ENCODE measurements at places on chromosomes 5 and 9.

DNA sequence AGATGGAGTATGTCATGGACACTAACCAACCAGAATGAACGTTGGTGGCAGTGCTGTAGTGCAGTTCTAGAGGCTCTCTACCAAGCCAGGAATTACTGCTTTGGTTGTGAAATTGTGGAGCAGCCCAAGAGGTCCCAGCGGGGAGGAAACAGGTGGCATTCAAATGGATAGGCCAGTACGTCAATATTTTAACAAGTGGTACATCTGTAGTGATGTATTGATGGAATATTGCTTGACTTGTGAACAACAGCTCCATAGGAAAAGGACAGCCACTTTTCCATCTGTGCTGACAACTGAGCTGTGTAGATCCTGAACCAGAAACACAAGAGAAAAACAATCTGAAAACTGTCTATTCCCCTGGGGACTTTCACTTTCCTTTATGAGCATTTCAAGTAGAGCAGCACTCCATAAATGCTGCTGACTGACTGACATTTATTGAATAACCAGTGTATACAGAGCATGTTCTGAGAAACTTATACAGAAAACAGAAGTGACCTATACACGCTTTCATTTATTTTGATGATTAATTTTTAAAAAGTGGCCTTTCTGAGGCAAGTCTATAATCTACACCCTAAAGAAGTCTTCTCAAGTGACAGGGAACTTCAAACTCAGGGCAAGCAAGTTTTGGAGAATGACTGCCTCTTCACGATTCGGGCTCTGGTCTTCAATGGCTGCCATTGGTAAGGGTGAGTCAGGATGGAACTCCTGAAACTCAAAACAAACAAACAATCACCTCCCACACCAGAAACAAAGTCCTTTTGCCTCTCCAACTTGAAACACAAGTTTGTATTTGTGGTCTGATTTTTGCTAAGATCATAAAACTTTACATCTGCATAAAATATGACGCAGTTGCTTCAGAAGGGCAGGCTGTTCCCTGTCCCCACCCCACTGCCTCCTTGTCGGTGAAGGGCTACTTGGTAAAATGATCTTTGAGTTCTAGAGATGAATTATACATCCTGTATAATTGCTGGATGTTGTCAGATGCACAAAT is 362.4 kb downstream of the NDUFS4 start:
- DNase-seq: no peak

GRCh38 chr9:100222674-100223073 is 123.6 kb downstream of the INVS start:
- peak; percentile 60 for DNase-seq

- DNase-seq: no peak
Measured at GRCh38 chr9:92180002-92180400, 64.8 kb upstream of the SPTLC1 start.

- DNase-seq: no peak
Measured at GRCh38 chr5:165836046-165836445, 2330.6 kb downstream of the MAT2B start.

DNA sequence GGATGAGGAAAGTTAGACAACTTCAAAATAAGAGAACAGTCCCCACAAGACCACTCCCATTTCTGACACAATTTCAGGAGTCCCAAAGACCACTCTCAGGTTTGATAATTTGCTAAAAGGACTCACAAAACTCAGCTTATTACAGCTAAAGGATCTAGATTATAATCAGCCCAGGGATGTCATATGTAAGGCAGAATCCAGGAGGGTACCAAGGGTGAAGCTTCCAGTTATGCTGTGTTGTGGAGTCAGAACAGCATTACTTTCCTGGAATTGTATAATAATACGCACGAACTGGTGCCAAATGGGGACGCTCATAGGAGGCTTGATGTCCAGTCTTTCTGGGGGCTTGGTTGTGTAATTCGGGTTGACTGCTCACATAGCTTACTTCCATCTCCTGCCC is 55.4 kb downstream of the SLC27A6 start:
- DNase-seq: no peak

- DNase-seq: no peak
Measured at GRCh38 chr5:40549616-40550015, 130.1 kb upstream of the PTGER4 start.

- no peak for DNase-seq
Measured at GRCh38 chr9:33248606-33249005, 8.6 kb downstream of the SPINK4 start.

- no peak for DNase-seq
Measured at GRCh38 chr5:66945389-66946349, 250.9 kb downstream of the CD180 start.

- no peak for DNase-seq
Measured at GRCh38 chr5:144318011-144318410, 147.3 kb downstream of the KCTD16 start.

DNA sequence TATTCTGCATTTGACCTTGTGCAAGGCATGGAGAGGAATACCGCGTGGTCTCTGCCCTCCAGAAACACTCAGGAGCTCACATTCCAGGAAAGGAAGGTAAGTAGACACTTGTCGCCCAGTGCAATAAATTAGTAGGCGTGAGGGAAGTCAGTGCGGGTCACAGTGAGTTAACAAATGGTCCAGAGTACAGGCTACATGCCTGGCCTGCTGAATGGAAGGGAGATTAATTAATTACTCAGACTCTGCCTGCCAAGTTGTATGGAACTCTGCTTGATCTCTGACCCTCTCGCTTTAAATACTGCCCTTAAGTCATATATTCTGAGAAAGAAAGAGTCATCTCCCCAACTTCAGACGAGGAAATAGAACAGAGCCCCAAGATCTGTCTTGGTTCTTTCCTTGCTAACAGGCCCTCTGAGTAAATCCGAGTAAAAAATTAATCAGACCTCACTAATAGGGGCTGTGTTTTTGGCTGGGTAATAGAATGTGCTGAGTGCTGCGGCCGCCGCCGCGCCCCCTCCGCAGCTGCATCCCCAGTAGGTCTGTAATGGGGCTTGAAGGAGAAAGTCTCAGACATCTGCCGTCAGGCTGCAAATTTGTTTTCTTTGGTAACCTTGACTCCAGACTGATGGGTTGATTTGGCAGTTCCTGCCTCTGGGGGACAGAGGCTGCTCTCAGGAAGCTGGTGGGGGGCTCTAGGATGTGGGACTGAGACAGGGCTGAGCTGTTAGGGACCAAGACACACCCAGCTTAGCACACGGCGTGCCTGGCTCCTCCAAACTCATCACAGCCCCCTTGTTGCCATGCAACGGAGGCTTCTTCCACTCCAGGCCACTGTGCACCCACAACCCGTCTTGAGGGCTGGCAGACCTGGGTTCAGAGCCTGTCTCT is 144.4 kb downstream of the NSG2 start:
- DNase-seq: no peak

GRCh38 chr5:172007175-172008110 is 1.0 kb upstream of the FBXW11 start:
- no peak for DNase-seq

- DNase-seq: no peak
Measured at GRCh38 chr5:133959643-133960042, 8.8 kb downstream of the C5orf15 start.

GRCh38 chr9:109401169-109401989 is 80.5 kb upstream of the EPB41L4B start:
- peak; percentile 71 for DNase-seq

DNA sequence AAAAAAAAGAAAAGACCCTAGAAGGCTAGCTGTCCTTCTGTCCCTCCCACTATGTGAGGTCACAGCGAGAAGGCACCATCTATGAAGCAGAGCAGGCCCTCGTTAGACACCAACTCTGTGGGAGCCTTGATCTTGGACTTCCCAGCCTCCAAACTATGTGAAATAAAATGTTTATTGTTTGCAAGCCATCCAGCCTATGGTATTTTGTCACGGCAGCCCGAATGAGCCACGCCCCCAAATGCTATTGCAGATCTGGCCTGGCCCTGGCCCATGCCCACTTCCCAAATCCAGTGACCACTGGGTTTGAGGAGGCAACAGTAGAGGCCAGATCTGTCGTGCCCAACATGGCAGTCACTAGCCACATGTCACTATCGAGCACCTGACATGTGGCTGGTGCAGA is 10.8 kb downstream of the STK10 start:
- DNase-seq: no peak

- no peak for DNase-seq
Measured at GRCh38 chr5:39187831-39188731, 31.3 kb downstream of the FYB1 start.

- peak; percentile 57 for DNase-seq
Measured at GRCh38 chr9:109166771-109167601, at the start of gene FRRS1L. TSS of gene FRRS1L (minus strand) at chr9:109167249. CDS start at chr9:109167138, 111 bp downstream.

DNA sequence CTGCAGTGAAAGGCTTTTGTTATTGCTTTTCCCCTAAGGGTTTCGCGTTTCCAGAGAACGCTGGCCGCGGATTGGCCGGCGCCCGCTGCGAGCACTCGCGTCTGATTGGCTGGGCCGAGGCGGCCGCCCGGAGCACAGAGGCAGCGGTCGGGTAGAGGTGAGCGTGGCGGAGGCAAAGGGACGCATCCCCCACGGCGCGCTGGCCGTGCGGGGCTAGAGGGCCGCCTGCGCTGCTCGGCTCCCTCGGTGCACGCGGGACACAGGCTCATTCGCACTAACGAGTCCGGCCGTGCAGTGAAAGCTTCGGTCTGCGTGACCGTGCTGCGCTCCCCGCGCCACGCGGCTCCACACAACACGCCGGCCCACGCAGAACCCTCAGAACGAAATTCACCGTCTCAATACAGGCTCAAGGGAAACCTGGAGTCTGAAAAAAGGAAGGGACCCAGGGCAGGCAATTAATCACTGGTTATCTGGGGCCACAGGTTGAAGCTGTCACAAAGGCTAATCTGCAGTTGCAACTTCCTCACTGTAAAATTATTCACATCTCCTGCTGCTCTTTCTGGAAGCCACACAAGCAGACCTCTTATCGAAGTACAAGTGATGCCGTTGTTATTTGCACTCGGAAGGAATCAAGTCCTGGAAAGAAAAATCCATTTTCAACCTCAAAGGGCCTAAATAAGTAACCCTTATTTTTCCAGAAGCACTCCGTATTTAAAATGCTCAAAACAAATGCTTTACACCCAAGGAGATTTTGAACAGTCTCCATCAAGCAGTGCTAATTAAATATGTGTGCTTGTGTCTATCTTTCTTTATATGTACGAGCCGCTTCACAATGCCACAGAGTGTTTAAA is 94.6 kb downstream of the ZNF608 start:
- DNase-seq: peak; percentile 95

- DNase-seq: no peak
Measured at GRCh38 chr5:43427306-43427705, 15.1 kb upstream of the CCL28 start.

GRCh38 chr5:57527870-57528269 is 45.3 kb upstream of the ACTBL2 start:
- no peak for DNase-seq

- no peak for DNase-seq
Measured at GRCh38 chr9:129994882-129995281, 48.1 kb downstream of the FNBP1 start.

- no peak for DNase-seq
Measured at GRCh38 chr5:81748556-81748955, 2.3 kb downstream of the SSBP2 start.

DNA sequence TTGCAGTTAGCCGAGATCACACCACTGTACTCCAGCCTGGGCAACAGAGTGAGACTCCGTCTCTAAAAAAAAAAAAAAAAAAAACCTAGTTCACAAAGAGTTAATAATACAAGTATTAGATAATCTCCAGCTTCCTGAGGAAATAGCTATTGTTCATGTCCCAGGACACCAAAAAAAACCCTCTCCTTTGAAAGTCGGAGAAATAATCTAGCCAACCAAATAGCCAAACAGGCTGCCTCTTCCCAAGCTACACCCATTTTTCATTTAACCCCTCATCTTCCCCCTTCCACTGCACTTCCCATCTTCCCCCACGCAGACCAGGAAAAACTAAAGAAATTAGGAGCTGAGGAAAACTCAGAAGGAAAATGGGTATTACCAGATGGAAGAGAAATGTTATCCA is 23.6 kb downstream of the CNOT8 start:
- no peak for DNase-seq

DNA sequence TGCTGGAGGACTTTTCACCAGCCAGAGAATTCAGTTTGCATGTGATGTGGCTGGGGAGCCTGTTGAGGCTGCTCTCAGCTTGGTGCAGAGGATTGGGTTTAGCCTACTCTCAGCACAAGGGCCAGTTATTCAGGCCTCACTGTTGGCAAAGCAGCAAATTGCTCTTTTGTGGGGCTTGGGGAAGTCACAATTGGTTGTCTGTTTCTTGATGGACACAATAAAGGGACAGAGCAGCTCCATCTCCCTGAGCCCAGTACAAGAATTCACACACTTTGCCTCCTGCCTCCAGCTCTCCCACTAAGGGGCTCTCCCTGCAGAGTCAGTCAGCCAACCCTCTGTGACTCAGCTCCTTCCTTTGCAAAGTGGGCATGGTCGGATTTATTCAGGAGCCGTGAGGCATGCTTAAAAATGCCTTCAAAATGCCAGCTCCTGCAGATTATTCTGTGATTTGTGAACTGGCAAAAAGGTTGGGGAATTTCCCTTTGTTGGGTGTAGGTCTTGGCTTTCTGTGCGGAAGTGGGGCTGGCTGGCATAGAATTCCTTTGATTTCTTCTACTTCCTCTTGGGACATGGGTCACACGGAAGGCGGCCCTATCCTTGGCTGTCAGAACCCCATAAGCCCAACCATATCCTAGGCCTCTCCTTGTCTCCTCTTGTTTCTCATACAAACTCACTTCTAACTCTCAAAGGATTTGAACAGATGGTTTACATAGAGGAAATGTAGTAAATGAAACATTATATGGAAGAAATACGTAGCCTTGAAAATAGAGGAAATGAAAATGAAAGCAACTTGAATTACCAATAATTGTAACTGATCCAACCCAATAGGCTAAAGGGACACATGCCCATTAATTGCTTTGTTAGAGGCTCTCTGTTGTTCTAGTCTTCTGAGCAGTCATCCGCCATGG is 118.7 kb upstream of the CD180 start:
- DNase-seq: peak; percentile 49

DNA sequence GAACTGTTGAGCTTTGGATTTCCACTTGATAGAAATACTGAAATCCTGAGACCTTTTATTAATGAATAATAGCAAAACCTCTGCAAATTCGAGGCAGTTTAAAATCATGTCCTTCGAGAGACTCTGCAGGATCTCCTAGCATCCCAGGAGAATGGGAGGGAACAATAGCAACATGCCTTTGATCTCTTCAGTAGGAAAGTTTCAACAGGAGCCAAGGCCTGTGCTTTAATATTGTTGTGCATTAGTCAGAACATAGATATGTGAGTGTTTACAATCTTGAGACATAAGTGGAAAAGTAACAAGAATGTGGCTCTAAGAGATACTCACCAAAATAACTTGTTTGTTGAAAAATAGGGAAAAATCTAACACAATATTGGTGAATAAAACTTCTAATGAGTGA is 83.3 kb upstream of the LHFPL2 start:
- peak; percentile 55 for DNase-seq

DNA sequence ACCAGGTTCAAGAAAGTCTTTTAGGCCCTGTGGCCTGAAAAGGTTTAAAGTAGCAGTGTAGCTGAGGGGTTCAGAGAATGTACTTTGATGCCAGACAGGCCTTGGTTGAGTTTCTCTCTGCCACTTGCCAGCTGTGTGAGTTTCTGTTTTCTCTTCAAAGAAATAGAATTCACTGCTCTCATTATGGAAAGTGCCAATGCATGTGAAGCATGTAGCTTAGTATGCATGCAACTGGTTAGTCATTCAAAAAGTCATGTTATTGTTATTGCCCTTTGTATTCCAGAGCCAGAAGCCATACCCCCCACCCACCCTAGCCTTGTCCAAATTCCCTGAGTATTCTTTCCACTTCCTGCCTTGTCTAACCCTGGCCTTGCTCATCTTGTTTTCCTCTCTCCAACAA is 101.7 kb downstream of the ADRB2 start:
- no peak for DNase-seq

- DNase-seq: no peak
Measured at GRCh38 chr5:172694061-172694460, 53.0 kb downstream of the NEURL1B start.

All from GM03348 (cell line).